T-helper 1 cell (primary cell): ENCODE measurements at places on chromosomes 4 and X.

GRCh38 chr4:113444386-113444785 is 317.2 kb downstream of the CAMK2D start:
- no peak for DNase-seq

GRCh38 chr4:46648088-46648744 is 258.3 kb upstream of the GABRA2 start:
- no peak for DNase-seq

- no peak for DNase-seq
Measured at GRCh38 chrX:22090181-22090580, 58.1 kb downstream of the PHEX start.

DNA sequence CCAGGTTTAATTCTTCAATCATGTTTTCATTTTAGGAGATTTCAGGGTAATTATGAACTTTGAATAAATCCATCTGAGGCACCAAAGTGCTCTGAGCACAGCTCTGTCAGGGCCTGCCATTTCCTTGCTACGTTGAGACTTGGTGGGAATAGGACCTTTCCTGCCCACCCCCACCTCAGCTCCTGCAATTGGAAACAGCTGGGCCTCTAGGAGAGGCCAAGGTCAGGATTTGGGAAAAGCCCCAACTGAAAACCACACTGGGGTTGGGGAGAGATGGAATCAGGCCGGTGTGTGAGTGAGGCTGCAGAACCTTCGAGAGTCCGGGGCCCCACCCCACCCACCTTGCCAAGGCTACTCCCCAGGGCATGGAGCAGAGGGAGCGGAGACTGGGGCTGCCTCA is 212.7 kb upstream of the BCOR start:
- no peak for DNase-seq

DNA sequence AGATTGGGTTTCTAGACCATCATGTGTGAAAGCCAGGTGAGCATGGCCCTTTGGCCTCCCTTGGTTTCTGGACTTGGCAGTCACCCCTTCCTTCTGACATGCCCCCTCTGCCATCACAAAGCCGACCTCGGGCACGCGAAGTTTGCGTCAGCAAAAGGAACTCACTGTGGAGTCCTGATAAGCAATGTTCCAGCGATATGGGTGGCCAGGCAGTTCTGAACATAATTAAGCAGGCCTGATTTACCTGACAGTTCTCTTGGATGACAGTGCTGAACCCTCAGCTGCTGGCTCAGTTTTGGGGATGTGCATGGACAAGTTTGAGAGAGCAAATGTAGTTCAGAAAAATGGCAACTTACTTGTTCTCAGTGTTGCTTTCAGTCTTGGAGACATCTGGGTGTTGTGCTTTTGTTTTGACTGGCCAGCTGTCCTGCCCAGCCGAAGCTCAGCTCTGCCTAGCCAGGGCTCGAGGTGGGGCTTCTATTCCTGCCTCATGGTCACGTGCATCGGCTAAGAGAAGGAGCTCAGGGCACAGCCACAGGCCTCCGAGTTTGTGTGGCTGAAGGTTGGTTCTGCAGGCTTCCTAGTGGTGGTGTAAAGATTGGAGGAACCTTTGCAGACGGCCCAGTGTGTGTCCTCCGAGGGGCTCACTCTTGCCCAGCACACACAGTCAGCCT is 78.3 kb downstream of the CLDN34 start:
- DNase-seq = no peak

DNA sequence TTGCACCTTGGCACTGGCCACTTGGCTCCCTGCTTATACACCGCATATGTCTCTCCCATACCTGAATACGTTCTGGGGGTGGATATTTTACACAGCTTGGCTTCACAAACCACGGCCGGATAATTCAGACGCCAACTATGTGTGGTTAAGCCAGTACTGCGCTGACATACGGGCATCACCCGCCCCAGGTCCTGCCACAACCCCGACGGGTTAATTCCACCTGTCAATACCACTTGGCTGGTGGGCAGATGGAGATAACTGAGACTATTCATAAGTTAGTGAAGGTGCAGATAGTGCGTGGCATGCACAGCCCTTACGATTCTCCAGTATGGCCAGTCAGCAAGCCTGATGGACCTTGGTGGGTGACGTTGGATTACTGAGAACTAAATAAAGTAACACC is 696.3 kb upstream of the AGA start:
- DNase-seq = no peak

- no peak for DNase-seq
Measured at GRCh38 chr4:94650134-94650495, 107.6 kb upstream of the BMPR1B start.
